ENCODE measurements at places on chromosomes 3 and 15.

- DNase-seq: no peak
Observed at GRCh38 chr15:30919877-30920550, 16.3 kb downstream of the FAN1 start.

- DNase-seq: no peak
Observed at GRCh38 chr3:47347217-47347801, 33.5 kb upstream of the PTPN23 start.

GRCh38 chr3:23496165-23496564 is 293.0 kb downstream of the UBE2E2 start:
- DNase-seq: no peak

GRCh38 chr3:42473083-42473932 is 29.1 kb upstream of the VIPR1 start:
- no peak for DNase-seq

- no peak for DNase-seq
Observed at GRCh38 chr3:23117856-23118255, 85.3 kb upstream of the UBE2E2 start.

GRCh38 chr3:150410311-150411105 is 2.4 kb downstream of the TSC22D2 start:
- DNase-seq: peak; percentile 50

GRCh38 chr3:177730814-177731213 is 533.5 kb upstream of the TBL1XR1 start:
- DNase-seq: no peak

DNA sequence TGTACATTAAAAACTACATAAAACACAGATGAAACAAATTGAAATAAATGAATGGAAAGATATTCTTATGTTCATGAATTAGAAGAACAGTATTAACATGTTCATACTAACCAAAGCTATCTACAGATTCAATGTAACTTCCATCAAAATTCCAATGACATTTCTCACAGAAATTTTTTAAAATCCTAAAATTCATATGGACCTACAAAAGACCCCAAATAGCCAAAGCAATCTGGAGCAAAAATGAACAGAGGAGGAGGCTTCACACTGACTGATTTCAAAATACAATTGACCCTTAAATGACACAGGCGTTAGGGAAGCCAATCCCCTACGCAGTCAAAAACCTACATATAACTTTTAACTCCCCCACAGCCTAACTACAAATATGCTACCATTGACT is 39.4 kb downstream of the KPNA1 start:
- DNase-seq: no peak

- no peak for DNase-seq
Observed at GRCh38 chr3:127212711-127213110, 19.8 kb downstream of the PRR23E start.

- no peak for DNase-seq
Observed at GRCh38 chr3:176581589-176581988, 615.7 kb downstream of the TBL1XR1 start.

DNA sequence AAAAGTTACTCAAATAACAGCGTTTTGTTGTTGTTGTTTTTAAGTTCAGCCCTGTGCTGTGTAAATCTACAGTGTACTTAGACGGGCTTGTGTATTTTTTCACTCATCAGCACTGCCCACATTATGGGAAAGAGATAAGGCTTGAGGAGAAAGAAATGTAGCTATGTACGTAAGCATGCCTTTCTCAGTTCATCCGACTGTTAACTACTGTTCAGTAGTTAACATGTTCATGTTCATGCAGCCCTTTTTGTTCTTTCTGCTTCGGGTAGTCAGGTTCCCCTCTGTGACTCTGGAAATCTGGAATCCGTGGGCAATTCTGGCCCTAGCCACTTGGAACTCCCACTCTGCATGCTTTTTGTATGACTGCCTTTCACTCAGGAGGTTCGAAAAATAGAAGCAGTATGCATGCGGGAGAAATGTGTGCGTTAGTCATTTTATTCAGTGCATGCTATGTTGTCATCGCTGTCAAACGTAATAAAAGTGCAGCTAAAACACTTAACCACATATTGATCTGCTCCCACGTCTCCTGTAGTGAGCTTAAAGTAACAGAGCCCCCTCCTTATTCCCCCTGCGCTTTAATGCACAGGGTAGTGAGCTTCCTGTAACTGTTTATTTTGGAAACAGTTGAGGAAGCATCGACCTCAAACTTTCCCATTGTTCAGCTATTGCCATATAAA is 283.1 kb upstream of the NR2F2 start:
- no peak for DNase-seq

DNA sequence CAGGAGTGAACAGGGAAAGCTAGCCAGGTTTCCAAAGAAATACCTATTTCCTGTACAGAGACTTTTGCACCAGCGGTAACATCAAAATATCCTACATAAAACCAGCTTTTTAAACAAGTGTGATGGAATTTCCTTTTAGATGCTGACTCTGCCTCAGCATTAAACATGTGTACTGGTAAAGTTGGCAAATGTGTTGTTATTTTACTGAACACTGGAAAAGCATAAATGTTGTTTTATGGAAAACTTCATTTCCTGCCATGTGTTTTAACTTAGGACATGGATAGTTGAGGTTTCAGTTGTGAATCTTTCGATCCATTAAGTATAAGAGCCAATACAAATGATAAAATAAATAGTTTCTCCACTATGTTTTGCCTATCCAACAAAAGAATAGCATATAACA is 15.7 kb downstream of the OXNAD1 start:
- DNase-seq: no peak

- DNase-seq: no peak
Observed at GRCh38 chr3:185024406-185024805, 128.5 kb downstream of the C3orf70 start.

GRCh38 chr3:178367817-178368617 is 168.2 kb upstream of the KCNMB2 start:
- DNase-seq: no peak

DNA sequence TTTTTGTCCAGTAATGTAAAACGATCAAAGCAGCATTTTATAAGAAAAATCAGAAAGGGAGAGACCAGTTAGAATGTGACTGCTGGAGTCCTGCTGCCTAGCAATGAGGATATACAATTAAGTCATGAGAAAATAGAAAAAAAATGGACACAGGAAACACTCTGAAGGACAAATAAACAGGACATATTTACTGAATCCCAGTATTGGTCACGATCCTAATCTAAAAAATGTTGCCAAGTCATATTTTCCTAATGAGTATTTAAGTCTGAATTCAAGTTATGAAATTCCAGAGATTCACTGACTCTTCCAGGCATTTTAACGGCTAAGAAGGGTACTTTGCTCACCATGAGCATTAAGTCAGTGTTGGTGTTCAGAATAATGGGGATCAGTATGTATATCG is 154.3 kb upstream of the CCDC54 start:
- DNase-seq: no peak

- no peak for DNase-seq
Observed at GRCh38 chr15:42890161-42890913, 30.2 kb downstream of the TTBK2 start.

- no peak for DNase-seq
Observed at GRCh38 chr3:123568034-123568433, 16.8 kb downstream of the HACD2 start.
